ENCODE measurements at places on chromosomes 13 and 19.

DNA sequence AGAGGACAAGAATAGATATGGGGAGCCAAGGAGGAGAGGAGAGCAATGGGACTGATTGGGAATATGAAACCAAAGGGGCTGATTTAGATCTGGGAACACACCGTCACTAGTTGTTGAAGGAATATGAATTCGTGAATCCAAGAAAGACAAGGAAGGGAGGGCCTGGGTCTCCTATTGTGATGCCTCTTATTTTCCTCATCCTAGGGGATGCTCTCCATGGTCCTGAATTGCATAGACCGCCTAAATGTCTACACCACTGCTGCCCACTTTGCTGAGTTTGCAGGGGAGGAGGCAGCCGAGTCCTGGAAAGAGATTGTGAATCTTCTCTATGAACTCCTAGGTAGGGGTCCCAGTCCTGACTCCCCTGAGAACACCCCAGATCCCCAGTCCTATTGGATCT lies 21.5 kb downstream of the RYR1 start:
- DNase-seq = peak; percentile 83

GRCh38 chr13:110018009-110018408 lies 231.6 kb upstream of the IRS2 start:
- DNase-seq = no peak

DNA sequence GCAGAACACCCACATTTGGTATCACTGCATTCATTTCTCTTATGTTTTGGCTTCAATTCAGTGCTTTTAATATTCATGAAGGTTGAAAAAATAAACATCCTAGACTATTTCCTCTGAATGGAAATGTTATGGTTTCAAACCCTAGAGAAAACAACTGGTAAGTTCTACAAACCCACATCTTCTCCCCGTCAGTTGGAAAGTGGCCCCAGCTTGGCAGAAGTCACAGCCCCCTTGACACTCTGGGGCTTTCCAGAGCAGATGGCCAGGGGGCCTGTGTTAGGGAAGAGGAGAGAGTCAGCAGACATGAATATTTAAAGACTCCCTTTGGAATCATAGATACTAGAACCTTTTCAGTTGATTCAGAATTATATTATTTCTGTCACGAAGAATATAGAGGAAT lies 123.9 kb downstream of the SHISA2 start:
- DNase-seq = no peak

GRCh38 chr13:45623516-45624090 lies 8.1 kb upstream of the ERICH6B start:
- peak; percentile 47 for DNase-seq

GRCh38 chr19:3243819-3244700 lies 19.6 kb downstream of the CELF5 start:
- peak; percentile 89 for DNase-seq

- no peak for DNase-seq
These were observed 75.7 kb downstream of the ZNF100 start for GRCh38 chr19:21691661-21692060.

GRCh38 chr13:23636360-23636759 lies 66.1 kb downstream of the TNFRSF19 start:
- no peak for DNase-seq

GRCh38 chr13:25912961-25913360 lies 138.9 kb downstream of the SHISA2 start:
- DNase-seq = no peak

DNA sequence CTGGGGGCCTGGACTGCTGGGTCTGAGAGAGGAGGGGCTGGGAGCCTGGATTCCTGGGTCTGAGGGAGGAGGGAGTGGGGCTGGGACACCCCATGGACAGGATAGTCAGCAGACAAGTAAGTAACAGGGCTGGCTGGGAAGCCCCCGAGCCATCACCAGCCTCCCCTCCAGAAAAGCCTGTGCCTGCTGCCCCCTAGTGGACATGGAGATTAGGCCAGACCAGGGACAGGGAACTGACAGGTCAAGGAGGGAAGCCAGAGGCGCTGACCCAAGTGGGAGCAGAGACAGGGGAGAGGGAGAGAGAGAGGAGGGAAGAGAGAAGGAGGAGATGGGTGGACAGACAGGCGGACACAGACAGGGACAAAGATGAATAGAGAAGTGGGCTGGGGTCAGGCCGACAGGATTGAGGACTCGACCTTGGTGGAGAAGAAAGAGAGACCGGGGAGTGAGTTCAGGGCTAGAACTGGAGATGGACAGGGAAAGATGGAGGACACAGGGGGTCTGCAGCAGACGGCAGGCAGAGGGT lies 6.7 kb upstream of the ERFL start:
- DNase-seq = peak; percentile 88

DNA sequence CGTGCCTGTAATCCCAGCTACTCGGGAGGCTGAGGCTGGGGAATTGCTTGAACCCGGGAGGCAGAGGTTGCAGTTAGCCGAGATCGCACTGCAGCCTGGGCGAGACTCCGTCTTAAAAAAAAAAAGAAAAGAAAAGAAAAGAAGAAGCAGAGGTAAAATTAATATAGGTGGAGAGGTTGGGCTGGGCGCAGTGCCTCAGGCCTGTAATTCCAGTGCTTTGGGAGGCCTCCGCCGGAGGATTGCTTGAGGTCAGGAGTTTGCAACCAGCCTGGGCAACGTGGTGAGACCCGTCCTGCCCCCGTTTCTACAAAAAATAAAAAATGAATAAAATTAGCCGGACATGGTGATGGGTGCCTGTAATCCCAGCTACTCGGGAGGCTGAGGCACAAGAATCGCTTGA lies 912 bp upstream of the TUBA3C start:
- DNase-seq = no peak

GRCh38 chr13:44287958-44288357 lies 85.7 kb upstream of the SERP2 start:
- no peak for DNase-seq

DNA sequence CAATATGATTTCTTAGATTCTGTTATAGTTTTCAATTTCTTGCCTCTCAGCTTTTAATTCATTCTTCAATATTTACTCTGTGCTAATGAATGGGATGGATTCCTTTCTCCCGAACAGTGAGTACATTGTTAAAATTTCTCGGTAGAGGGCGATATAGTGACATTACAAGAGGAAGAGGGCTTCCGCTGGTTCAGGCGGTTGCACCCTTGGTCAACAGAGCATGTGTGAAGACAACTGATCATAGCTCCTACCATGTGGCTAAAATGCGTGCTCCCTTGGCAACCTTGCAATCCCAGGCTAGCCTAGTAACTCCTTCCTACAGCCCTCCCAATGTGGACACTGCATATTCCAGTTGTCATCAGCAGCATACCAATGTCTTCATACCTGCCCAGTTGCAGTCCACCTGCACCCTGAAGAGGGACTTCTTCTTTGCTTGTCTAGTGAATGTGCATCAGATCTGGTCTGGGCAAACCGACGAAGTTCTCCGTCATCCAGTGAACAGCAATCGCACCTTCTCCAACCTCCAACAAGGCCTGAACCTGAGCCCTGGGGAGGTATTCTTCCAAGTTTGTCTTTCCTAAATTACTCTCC lies 653.0 kb upstream of the GPC6 start:
- DNase-seq = peak; percentile 76

DNA sequence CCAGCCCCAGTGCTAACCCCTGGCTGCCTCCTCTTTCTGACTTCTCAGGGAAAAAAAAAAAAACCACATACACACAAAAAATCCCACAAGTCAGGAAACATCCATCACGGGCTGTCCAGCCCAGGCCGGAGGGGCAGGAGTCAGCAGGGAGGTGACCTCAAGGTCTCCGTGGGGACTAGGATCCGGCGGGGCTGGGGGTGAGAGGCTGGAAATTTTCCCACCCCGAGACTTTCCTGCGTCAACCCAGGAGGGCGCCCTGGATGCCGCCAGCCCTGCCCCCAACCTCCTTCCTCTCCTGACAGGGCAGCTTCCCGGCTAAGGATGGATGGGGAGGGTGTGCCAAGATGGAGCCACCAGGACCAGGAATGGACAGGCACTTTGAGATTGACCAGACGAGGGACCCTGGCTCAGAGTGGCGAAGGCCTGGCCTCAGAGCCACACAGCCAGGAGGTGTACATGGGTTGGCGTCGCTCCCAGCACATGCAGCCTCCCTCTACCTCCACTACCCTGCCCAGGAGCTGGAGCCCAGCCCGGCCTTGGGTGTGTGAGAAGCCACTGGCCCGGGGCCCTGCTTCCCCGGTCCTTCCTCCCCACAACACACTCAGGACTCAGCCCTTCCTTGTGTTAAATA lies 33.3 kb downstream of the BLOC1S3 start:
- DNase-seq = no peak
